Mucosa of gallbladder (tissue), 1 donor: ENCODE measurements at places on chromosomes 6 and 20. TPM values are rescaled to one million over a fixed set of nuclear protein-coding genes. Genes with fewer than 3 reads are reported as not detected.

DNA sequence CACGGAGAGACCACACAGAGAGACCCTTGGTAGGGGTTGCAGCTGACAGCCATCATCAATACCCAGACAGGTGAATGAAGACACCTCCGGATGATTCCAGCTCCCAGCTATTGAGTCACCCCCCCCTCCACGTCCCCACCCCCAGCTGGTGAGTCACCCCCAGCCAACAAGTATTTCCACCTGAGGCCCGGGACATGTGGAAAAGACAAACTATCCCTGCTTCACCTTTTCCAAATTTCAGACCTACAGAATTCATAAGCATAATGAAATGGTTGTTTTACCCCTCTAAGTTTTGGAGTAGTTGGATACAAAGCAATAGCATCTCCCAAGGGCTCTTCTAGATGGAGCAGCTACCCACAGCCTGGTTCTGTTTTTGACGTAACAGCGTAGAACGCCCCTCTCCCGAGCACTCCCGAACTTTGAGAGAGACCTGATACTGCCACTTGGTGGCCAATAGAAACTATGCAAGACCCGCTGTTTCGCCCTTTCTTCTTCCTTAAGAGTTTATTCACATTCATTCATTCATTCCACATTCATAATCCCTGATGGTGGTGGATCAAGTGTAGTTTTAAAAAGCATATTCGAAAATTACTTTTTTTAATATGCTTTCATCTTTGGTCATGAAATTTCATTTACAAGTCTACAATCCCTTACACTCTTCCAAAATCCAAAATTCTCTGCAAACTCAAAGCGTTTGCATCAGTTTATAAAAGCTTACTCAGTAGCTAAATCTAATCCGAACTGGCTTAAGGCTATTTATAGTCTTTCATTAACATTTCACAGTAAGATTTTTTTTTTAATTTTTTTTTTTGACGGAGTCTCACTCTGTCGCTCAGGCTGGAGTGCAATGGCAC lies 15.1 kb upstream of the PPP1R16B start:
- no peak for DNase-seq

DNA sequence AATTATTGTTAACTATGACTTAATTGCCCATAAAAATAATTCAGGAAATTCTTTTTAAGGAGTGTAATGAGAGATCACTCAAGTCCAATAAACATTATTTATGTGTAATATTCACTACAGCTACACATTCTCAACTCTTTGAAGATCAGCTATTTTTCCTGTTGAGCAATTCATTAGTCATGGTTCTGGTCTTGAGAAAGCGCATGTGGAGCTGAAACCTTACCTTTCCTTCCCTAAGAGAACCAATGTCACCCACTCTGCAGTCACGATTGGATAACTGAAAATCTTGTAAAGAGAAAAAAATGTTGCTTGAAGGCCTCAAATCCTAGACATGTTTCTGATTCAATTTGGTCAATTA lies 736.9 kb upstream of the MARCKS start:
- DNase-seq = no peak

PAK5 gene
- 12.5 TPM for total RNA-seq

SMLR1 gene
- total RNA-seq = 2.8 TPM

PRRT1 gene
- total RNA-seq = 3.7 TPM

DNA sequence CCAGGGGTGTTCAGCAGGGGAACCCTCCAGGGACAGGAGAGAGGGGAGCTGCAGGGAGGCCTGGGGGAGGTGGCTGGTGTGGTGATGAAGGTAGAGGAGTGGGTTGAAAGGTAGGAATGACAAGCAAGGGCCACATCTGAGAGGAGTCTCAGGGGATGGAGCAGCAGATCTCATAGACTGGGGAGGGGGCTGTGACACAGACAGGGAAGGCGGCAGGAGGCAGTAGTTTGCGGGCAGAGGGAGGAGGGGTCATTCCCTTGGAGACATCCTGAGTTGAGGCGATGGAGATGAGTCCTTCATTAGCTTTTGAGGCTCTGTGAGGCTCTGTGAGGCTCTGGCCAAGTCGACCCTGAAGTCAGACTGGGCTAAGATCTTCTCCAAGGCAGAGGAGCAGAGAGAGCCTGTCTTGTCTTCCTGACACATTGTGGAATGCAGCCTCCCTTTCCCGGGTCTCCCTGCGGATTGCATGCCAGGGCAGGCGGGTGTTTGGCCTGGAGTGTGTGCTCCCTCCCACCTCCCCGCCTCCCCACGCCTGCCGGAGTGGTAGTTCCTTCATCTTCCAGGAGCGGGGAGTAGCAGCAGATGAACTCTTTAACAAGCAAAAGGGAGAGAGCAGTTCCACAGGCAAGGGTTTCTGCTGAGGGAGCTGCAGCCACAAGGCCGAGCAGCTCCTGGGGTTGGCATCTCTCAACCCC lies 34.3 kb upstream of the MLN start:
- no peak for DNase-seq

- DNase-seq = no peak
Observed at GRCh38 chr6:45969026-45969425, 46.6 kb downstream of the CLIC5 start.

- DNase-seq = no peak
Observed at GRCh38 chr6:39819228-39819627, 27.1 kb downstream of the DAAM2 start.

- no peak for DNase-seq
Observed at GRCh38 chr6:108799791-108800190, 48.4 kb upstream of the ARMC2 start.

- no peak for DNase-seq
Observed at GRCh38 chr6:158244373-158244772, 67.9 kb upstream of the TULP4 start.

- no peak for DNase-seq
Observed at GRCh38 chr20:49397525-49397924, 84.9 kb downstream of the KCNB1 start.

NFS1 gene
- 47.4 TPM for total RNA-seq

FAM83C gene
- not detected for total RNA-seq

GRCh38 chr6:56849896-56850295 lies 105.0 kb upstream of the BEND6 start:
- DNase-seq = no peak
